ENCODE measurements at places on chromosomes 7 and 10.

- no peak for DNase-seq
Observed at GRCh38 chr10:86815640-86816039, 59.2 kb downstream of the BMPR1A start.

- no peak for DNase-seq
Observed at GRCh38 chr10:80900661-80901060, 363.0 kb downstream of the SH2D4B start.

DNA sequence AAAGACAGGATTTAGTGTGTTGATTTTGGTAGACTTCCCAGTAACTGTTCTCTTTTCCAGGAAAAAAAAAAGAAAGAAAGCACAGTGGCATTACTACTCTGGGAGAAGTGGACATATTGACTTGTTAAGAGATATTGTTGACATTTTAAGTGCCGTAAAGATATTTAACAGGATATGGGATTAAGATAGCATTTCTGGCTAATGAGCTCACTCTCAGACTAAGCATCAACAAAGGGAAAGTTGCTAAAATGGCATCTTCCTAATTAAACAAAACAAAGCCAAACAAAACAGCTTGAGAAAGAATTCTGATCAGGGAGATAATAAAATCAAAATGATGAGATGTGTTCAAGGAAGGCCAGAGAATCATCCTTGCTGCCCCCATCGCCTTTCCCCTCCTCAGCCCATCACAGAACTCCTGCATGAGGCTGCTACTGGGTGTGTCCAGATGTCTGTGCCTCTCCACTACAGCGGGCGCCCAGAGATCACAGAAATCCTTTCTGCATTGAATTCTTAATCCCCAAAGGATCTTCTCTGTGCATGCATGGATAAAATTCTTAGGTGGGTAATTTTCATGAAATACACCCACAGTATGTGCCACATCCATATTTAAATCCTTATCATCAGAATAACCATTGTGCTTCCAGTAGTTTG is 270.5 kb downstream of the POU6F2 start:
- no peak for DNase-seq

- DNase-seq = no peak
Observed at GRCh38 chr10:58967551-58968388, 208.7 kb upstream of the PHYHIPL start.

- no peak for DNase-seq
Observed at GRCh38 chr7:97351488-97351887, 234.0 kb downstream of the SDHAF3 start.

DNA sequence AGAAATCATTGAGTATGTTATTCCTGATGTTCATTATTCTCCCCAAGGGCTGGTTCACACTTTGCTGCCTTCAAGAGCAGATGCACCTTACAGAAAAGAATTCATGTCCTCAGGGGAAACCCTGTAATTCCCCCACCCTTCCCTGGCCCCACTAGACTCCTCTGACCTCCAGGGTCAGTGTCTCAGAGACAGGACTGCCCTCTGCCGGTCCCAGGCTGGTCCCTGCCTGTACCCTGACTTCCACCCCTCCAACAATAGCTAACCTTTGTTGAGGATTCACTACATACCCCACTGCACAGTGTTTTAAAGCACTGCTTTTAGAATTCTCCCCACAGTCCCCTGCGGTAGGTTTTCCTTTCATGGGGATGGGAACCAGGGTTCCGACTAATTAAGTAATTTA is 4.4 kb upstream of the SEPHS1 start:
- DNase-seq = no peak

DNA sequence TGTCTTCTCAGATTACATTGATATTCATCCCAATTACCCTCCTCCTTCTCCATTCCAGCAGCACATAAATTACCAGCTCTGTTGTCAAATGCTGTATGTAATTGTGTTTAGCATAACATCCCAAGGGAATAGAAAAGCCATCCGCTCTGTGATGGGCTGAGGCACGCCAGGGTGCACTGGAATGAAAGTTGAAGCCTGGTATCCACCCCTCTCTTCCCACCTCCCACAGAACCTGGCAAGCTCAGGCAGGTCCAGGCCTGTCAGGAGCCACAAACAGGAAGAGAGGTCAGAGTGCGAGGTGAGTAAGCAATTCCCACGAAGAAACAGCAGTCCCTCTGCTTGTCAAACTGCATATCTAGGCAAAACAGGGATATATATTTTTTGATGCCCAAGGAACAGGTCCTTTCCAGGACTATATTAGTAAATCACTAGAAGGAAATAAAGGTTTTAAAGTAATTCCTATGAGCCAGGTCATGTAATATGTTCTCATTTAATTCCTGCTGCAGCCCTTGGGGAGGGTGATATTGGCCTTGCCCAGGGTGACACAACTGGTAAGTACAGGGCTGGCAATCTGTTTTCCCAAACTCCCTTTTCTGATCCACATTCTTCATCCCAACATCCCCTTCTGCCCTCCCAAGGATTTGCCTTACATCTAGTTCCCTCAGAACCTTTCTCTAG is 155.6 kb upstream of the GHITM start:
- no peak for DNase-seq

- no peak for DNase-seq
Observed at GRCh38 chr7:30186725-30187124, 51.9 kb downstream of the MTURN start.

- no peak for DNase-seq
Observed at GRCh38 chr7:47807126-47807525, 141.1 kb downstream of the PKD1L1 start.

DNA sequence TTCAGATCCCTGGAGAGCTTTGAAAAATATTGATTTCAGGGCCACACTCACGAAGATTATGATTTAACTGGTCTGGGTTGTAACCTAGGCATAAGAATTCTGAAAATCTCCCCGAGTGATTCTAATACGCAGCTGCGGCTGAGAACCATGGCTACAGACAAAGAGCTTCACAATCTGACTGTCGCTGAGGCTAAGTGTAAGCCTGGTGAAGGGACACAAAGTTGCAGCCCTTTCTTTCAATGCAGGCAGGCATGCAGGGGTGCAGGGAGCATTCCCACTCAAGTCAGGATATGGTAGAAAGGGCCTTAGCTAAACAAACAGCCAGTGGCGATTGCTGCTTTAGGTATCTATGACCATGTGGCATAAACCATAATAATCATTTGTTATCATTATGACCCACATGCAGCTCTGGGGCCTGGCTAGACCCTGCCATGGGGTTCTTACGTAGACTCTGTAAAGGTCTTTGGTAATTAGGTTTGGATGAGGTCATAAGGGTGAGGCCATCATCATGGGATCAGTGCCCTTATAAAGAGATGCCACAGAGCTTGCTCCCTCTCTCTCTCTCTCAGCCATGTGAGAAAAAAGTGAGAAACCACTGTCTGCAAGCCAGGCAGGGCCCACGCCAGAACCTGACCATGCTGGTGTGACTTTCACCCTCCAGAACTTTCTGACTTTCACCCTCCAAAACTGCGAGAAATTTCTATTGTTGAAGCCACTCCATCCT is 88.4 kb upstream of the LANCL2 start:
- no peak for DNase-seq

DNA sequence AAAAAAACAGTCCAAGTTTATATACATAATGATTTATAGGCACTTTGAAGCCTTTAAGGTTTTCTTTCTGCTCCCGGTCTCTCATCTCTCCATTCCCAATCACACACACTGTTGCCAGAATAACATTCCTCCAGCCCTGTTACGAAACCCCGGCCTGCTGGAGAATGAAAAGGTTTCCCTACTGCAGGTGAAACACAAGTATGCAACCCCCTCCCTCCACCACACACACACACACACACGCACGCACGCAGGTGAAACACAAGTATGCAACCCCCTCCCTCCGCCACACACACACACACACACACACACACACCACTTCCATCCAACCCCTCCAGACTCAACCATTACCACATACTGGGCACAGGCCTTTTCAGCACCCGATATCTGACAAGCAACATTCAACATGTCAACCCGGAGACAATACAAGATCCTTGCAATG is 87.5 kb downstream of the PARD3 start:
- DNase-seq = no peak

- no peak for DNase-seq
Observed at GRCh38 chr7:66507764-66508296, 120.9 kb upstream of the KCTD7 start.

- no peak for DNase-seq
Observed at GRCh38 chr10:131841661-131842139, 59.1 kb upstream of the PPP2R2D start.

DNA sequence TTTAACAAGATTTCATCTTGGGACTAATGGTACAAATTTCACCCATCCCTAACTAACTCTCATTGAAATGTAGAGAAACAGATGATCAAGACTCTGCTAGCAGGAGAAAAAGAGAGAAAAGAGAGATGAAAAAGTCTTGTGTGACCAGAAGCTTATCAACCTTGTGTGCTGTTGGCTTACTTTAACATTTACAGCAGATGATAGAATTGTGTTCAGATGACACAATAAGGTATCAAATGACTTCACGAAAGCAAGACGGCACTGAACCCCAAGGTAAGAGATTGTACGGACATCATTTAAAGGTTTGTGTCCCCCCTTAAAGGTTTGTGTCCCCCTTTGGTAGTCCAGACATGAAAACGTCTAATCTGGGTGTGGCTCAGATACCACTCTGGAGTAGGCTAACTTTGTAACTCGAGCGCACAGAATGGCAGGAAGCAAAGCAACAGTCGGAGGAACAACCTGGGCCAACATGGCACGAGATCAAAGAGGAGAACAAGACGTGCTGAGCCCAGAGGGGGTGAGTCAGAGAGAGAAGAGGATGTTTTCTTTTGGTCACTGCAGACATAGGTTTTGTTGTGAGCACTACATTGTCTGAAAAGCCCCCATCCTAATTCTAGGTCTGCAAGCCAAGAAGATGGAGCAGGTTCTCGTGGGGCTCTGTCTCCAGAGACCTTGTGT is 10.4 kb upstream of the LMBR1 start:
- DNase-seq = no peak

DNA sequence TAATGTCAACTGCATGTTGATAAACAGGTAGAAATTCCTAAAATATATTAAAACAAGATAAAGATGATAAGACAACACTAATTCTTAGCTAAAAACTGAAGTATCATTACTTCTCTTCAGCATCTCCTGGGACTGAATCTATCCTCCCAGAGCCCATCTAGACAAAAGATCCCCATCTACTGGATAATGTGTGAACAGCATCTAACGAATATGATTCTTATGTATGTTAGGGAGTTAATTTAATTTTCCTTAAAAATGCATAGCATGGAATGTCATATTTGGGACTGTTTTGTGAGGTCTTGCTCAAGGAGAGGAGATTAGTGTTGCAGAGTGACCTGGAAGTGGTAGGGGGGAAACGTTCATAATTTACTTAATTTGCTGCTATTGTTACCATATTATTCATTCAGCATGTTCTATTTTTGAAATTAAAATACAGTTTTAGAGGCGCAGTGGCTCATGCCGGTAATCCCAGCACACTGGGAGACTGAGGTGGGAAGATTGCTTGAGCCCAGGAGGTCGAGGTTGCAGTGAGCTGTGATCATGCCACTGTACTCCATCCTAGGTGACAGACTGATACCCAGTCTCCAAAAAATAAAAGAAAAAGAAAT is 305.1 kb upstream of the CSTF2T start:
- DNase-seq = no peak

- DNase-seq = no peak
Observed at GRCh38 chr10:35112571-35112970, 14.1 kb upstream of the CREM start.

GRCh38 chr7:121595758-121596696 is 199.9 kb upstream of the FAM3C start:
- no peak for DNase-seq

DNA sequence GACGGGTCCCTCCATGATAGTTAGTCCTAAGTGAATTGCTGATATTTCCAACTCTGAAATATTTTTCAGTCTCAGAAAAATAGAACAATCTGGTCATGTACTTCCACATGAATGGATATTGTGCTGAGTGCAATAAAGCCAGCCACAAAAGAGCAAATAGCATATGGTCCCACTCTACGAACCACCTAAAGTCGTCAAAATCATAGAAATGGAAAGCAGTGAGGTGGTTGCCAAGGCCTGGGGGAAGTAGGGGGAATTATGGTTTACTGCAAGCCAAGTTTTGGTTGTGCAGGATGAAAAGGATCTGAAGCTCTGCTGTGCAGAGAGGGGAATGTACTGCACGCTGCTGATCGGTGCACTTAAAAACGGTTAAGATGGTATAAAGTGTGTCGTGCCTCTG is 313.8 kb upstream of the ADARB2 start:
- no peak for DNase-seq

GRCh38 chr7:116439841-116440549 is 59.5 kb upstream of the CAV2 start:
- DNase-seq = no peak

GRCh38 chr7:33806298-33807154 is 98.8 kb upstream of the BMPER start:
- no peak for DNase-seq

GRCh38 chr7:676972-677385 is 49.5 kb upstream of the DNAAF5 start:
- no peak for DNase-seq

DNA sequence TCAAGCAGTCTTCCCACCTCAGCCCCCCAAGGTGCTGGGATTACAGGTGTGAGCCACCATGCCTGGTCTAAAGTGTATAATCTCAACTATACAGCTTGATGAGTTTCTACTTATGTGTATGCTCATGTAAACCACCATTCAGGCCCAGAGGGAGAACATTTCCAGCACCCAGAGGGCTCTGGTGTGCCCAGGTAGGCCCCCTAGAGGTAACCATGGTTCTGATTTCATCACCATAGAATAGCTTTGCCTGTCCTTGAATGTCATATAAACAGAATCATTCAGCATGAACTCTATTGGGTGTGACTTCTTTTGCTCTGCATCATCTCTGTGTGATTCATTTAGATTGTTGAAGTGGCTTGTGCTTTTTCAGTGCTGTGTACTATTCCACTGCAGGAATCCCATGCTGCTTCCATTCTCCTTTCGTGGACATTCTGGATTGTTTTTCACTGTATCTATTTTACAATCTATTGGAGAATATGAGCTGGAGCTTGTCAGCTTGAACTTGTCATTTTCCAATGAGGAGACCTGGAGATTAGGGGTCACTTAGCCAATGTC is 35.2 kb downstream of the COL26A1 start:
- no peak for DNase-seq

- DNase-seq = no peak
Observed at GRCh38 chr10:74855027-74855426, 28.6 kb downstream of the KAT6B start.
